ENCODE measurements at places on chromosomes 6 and 20.

GRCh38 chr6:79630883-79631692 is at the start of gene SH3BGRL2:
Gene SH3BGRL2 (plus strand): TSS chr6:79631329. CDS start chr6:79631462, 133 bp downstream.
- peak; percentile 10 for DNase-seq

GRCh38 chr6:166262743-166263515 is 45.3 kb downstream of the PRR18 start:
- DNase-seq = no peak

GRCh38 chr6:116251568-116252384 is 2.1 kb downstream of the TSPYL4 start:
- DNase-seq = no peak

- no peak for DNase-seq
Observed at GRCh38 chr6:62645274-62645673, 359.2 kb upstream of the KHDRBS2 start.

DNA sequence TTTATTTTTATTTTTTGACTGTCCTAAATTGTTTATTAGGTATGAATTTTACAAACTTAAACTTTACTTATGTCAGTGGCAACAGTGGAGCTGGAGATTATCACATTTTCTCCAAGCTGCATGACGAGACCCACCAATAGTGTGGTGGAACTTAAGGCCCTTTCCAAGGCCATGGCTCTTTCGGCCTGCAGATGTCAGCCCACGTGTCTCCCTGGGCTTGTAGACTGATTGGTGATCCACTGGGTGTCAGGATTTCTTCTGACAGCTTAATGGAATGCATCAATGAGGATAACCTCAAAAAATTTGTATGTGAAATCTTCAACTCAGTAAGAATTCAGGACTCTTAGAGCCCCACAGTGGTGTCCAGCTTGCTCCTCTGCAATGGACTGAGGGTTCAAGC is 32.3 kb upstream of the OVOL2 start:
- no peak for DNase-seq

GRCh38 chr20:35030136-35030535 is 62.5 kb downstream of the TRPC4AP start:
- no peak for DNase-seq

- no peak for DNase-seq
Observed at GRCh38 chr6:7165890-7166267, 58.1 kb downstream of the RREB1 start.

- no peak for DNase-seq
Observed at GRCh38 chr6:169559592-169559991, 142.2 kb downstream of the WDR27 start.

DNA sequence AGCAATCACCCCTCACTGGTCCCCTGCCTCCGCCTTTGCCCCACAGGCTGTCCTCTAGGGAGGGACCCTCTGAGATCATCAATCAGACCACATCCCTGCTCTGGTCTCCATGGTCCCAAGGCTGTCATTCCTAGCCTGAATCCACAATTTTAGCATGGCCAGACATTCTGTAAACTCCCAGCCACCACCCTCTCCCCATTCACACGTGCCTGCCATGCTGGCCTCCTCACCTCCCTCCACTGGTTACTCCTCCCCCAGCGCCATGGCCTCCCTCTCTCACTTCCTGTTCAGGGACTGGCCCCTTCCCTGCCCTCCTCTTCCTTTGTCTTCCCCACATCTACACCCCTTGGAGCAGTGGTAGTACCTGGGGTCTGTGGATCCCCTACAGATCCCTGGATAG is 150.7 kb upstream of the MLN start:
- no peak for DNase-seq

- DNase-seq = no peak
Observed at GRCh38 chr6:1747003-1747402, 137.3 kb downstream of the FOXC1 start.

- no peak for DNase-seq
Observed at GRCh38 chr6:127332383-127332961, 10.9 kb downstream of the ECHDC1 start.

- DNase-seq = no peak
Observed at GRCh38 chr6:169779896-169780295, 28.5 kb downstream of the ERMARD start.

DNA sequence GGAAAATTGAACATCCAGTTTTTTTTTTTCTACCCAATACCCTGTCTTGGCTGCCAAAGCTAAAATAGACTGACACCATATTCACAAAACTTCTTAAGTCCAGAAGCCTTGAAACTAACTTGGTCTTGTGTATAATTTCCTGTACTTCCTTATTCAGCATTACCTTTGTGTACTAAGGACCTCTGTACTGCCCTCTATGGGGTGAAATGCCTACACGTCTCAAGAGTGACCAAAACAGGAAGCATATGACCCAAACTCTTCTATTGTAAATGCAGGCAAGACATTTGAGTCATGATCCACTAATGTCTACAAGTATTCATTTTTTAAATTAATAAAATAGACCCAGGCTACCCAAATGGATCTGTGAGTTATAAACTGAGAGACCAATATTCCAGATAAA is 50.4 kb downstream of the HMGCLL1 start:
- no peak for DNase-seq

GRCh38 chr6:156102129-156102528 is 646.5 kb upstream of the NOX3 start:
- DNase-seq = no peak

GRCh38 chr6:52283111-52283510 is 1.4 kb downstream of the MCM3 start:
- no peak for DNase-seq

DNA sequence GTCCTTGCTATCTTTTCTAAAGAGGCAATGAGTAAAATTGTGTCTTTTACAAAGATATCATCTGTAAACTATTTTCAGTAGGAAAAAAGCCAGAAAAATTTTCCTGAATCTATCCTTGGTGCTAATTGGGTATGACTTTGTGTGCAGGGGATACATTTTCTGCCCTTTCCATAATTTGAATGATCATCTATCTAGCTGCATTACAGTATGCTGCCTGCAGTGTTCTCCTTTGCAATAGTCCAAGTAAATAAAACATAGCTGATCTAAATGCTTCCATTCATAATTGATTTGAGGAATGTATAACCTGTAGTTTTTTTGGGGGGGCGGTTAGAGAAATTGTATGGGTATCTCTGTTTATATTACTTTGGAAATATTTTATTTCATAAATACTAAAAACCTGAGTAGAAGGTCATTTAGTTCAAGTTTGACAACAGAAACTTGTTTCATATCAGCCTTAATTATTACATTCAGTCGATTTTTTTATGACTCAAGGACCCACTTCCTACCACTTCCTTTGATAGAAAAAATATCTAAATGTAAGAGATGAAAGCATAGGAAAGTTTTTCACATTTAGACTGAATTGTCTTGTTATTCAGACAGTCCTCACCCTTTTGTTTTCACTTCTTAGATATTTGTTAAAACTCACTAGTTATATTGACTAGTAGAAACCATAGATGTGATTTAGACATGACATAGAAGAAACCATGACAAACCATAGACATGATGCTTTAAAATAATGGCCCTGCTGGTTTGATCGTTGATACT is 75.3 kb downstream of the AIG1 start:
- no peak for DNase-seq

DNA sequence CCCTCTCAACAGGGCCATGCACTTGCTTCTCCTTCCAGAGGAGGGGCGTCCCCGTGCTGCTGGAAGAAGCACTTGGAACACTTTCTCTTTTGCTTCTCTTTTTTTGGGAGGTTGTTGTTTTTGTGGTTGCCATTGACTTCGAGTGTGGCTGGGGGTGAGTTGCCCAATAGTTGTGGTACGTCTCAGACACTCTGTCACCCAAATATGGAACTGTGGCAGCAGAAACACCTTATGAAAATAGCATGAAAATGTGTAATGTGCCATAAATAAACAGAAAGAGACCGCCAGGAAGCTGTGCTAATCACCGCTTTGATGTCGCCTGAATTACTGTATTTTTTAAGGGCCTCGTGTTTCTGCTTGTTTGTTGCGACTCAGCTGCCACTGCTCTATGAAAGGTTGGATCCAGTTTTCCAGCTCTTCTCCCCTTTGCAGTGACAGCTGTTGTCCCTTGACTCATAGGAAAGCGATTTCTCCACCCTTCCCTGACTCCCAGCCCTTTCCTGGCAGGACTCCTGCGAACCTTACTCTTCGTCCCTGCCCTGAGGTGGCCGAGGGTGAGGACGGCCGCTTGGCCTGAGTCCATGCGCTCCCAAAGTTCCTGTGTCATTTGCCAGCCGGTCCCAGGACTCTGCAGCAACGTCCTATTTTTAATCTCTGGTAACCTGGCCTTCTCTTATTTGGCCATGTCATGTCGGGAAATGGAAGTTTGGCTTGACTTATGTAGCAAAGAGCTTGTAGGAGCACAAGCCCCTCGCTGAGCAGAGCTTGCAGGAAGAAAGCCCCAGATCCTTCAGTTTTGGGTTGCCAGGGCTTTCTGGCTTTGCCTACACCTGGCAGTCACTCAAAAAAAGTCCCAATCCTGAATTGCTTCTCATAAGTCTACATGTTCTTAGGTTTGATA is 694.6 kb downstream of the QKI start:
- DNase-seq = peak; percentile 45

DNA sequence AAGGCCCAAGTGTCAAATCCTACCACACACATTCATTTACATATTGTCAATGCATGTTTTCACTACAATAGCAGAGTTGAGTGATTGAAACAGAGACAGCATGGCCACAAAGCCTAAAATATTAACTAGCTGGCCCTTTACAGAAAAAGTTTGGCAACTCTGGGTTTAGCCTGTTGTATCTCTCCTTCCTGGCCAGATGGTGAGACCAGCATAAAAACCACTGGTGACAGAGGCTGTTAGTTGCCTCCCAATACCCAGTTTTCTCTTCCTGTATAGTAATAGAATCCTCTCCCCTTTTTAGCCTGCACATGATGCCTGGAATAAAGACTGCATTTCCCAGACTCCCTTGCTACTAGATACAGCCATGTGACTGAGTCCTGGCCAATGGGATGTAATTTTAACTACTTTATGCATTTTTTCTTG is 100.0 kb upstream of the TAB2 start:
- DNase-seq = peak; percentile 28

DNA sequence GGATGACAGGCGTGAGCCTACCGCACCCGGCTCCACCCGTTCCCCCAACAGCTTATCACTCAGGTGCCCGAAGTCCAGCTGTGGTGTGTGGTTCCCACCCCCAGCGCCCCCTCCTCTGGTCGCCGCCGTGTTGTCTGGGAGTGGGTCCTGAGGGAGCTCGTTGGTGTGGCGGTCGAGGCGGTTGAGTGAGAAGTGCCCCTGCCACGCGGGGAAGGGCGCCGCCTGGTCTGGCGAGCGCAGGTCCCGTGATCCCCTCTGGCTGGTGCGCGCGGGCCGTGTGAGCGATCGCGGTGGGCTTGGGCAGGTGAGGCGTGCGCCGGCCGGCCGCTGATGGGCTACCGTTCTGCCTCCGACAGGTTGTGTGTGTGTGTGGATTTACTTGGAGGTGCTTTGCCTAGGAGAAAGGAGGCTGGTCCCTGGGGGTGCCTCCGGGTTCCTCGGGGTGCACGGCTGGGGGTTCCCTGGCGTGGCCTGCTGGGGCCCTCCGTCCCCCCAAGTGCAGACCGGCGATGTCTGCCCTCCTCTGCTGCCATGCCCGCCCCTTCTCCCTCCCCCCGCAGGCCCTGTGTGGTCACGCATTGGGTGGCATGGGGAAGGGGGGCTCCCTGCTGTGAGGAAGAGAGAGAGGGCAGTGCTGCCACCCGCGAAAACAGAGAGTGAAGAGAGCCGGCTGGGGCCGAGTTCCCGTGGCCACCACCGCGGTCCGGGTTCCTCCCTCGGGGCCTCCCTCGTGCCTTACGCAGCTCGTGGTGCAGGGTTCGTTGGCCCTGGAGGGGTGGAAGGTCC is 336.0 kb upstream of the DEFB115 start:
- no peak for DNase-seq

GRCh38 chr20:33866398-33867100 is 55.4 kb downstream of the CHMP4B start:
- DNase-seq = no peak

GRCh38 chr20:21808863-21809664 is 103.6 kb downstream of the PAX1 start:
- no peak for DNase-seq

DNA sequence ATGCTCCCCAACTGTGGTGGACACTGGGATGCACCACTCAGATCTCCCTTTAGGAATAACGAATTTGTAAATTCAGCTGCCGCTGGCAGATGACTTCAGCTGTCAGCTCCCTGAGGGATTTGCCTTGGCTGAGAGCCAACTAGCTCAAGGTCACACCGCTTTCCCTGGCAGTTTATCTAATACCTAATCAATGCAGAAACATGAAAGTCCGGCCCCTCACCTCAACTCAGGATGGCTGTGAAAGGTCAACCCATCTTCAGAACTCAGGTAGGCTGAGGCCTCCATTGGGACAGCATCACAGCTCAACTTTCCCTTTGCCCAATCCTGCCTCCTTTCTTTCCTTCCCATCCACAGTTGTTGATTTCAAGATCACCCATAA is 22.8 kb upstream of the SCGN start:
- DNase-seq = no peak

GRCh38 chr6:111027219-111027618 is 45.4 kb downstream of the RPF2 start:
- no peak for DNase-seq

GRCh38 chr6:25482996-25483395 is 169.0 kb upstream of the SCGN start:
- no peak for DNase-seq

DNA sequence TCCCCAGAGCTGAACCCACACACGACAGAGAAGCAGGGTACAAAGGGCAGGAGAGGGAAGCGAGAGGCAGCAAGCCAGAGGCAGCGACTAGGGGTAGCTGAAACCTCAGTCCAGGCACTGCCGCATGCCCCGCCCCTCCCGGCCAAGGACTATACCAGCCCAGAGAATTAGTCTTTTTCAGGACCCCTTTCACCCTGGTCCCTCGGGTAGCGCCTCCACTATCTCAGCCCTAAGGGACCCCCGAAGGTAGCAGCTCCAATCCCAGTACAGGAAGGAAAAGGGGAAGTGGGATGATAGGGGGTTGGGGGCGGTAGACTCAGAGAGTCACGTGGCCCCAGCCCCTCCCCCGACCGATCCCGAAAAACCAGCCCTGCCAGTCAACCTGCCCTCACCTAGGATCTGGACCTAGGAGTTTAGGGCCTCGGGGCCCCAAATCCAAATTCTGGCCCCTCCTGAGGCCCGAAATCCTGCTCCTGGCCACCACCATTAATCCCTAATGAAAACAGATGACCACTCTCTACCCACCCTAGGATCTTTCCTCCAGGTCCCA is 1.3 kb downstream of the RGL2 start:
- no peak for DNase-seq

GRCh38 chr20:53805895-53806384 is 212.3 kb upstream of the ZNF217 start:
- no peak for DNase-seq

DNA sequence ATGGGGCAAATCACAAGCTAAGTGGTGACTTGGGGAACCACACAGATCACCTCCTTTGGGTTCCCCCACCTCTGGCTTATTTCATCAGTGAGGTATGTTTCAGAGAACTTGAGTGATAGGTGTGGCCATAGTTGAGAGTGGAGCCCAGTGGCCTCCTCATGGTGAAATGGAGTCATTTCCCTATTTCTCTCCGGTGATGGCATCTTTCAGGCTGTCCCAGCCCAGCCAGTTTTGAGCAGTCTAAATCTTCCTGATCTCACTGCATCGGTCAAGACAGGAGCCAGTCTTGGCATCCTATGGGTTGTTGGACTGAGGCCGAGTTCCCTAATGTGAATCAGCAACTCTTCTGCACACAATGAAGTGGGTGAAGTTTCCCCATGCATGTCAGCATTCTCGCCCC is 132.4 kb downstream of the EYA2 start:
- DNase-seq = no peak

- no peak for DNase-seq
Observed at GRCh38 chr6:11208267-11208666, 24.2 kb downstream of the NEDD9 start.
